ENCODE measurements at places on chromosomes 5 and 9.
A peak's percentile ranks its signal among the peaks of the same experiment; 100 is the strongest.

DNA sequence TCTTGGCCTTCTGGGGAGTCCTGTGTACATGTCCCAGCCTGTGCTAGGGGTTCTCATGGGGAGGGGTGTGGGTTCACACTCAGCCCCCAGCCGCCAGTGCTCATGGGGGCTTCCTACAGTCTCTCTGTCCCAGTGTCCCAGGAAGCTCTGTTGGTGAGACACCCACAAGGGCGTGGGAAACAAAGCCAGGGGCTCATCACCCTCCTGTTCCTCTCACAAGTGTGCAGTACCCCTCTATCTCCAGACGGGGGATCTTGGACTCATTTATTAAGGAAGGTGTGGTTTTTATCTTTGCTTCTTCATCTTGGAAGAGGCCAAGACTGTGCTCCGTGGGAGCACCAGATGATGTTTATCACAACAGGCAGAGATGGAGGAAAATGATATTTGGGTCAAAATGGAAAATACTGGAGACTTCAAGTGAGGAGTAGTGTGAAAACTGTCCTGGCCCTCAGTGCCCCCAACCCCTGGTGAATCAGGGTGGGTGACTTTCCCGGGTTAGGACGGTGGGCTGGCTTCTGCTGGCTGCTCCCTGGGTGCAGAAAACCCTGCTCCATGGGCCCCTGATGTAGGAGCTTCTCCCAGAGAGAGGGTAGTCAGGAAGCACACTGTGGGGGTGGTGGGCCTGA lies 15.2 kb downstream of the TMEM171 start:
- DNase-seq: no peak

DNA sequence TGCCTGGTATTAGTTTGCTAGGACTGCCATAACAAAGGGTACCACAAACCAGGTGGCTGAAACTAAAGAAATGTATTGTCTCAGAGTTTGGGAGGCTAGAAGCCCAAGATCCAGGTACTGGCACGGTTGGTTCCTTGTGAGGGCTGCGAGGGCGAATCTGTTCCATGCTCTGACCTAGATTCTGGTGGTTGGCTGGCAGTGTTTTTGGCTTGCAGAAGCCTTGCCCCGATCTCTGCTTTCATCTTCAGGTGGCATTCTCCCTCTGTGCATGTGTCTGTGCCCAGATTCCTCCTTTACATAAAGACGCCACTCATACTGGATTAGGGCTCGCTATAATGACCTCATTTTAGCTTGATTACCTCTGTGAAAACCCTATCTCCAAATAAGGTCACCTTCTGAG lies 36.7 kb downstream of the RAI14 start:
- no peak for DNase-seq

GRCh38 chr5:91033370-91033769 lies 349.7 kb downstream of the ARRDC3 start:
- no peak for DNase-seq

DNA sequence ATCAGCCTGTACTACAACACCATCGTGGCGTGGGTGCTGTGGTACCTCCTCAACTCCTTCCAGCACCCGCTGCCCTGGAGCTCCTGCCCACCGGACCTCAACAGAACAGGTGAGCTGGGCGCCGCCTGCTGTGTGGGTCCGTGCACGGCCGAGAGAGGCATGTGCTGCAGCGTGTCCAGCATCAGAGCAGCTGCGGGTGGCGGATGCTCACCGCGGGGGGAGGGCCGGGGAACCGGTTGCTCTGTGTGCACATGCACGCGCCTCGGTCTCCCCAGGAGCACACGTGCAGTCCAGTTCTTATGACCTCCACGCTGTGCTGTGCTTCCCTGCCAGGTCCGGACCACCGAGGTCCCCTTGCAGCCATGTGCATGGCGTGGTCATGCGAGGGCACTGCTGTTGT lies 7.6 kb downstream of the SLC6A18 start:
- DNase-seq: no peak

DNA sequence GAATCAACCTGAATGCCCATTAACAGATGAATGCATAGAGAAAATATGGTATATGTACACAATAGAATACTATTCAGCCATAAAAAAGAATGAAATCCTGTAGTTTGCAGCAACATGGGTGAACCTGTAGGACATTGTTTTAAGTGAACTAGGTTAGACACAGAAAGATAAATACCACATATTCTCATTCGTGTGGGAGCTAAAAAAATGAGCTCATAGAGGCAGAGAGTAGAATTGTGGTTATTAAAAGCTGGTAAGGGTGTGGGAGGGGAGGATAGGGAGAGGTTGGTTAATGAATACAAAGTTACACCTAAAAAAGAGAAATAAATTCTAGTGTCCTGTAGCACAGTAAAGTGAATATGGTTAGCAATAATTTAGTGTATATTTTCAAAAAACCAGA lies 23.5 kb downstream of the PTTG1 start:
- no peak for DNase-seq

DNA sequence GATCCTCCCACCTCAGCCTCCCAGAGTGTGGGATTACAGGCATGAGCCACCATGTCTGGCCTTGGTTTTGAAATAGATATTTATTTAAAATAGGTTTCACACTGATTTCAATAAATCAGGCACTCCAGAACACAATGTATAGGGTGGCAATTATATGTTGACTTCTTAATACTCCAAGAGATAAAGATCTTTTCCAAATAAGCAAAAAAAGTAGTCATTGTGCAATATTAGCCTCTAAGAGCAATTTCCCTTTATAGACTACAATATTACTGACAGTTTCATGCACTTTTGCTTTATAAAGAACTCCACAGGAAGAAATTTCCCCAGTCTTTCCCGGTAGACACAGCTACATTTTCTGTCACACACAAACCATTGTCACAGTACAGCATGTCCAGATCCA lies 23.4 kb upstream of the RUFY1 start:
- DNase-seq: no peak

DNA sequence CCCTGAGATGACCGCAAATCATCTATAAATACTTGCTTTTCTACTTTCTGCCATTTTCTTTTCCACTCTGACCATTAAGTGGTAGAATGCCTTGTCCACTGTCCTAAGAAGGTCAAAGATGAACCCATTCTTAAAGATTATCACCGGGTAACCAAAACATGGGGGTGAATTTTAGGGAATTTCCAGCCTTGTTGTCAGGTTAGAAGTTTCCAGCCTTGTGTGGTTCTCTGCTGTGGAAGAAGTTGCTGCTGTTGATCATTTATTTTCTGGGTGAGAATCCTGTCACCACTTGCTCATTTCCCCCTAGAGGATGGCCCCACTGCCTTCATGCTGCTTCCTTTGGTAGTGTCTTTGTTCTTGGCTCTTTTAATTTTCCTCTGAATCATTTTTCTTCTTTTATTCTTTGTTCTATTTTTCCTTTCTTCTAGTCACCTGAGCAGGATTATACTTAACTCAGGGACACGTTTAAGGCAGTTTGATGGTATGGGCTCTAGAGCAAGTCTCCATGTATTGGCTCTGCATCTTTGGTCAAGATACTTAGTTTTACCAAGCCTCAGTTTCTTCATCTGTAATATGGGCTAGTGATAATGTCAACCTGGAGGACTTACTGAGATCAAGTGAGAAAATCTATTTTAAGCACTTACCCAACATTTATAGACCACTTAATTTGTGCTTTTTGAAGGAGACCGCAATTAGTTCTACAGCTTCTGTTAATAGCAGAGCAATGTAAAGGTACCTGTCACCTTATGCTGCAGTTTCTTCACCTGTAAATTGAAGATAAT lies 266.2 kb downstream of the ARHGAP26 start:
- DNase-seq: no peak

- DNase-seq: no peak
Measured at GRCh38 chr9:20832775-20833174, 148.7 kb downstream of the FOCAD start.

DNA sequence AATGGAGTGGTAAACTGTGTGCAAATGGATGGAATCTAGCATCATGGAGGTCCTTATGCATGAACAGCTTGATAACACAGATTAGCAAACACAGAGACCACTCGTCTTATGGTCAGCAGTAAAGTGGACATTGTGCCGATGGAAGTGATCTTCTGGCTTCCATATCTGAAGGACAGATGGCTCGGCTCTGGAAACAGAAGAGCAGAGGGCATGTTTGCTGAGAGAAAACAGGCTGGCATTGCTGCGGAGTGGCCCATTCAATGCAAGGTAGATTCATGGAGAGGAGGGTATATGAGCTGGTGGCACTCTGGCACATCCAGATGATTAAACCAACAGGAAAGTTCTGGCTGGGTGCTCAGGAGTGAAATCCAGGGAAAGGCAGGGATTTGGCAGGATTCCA lies 513.2 kb downstream of the DIRAS2 start:
- DNase-seq: no peak

DNA sequence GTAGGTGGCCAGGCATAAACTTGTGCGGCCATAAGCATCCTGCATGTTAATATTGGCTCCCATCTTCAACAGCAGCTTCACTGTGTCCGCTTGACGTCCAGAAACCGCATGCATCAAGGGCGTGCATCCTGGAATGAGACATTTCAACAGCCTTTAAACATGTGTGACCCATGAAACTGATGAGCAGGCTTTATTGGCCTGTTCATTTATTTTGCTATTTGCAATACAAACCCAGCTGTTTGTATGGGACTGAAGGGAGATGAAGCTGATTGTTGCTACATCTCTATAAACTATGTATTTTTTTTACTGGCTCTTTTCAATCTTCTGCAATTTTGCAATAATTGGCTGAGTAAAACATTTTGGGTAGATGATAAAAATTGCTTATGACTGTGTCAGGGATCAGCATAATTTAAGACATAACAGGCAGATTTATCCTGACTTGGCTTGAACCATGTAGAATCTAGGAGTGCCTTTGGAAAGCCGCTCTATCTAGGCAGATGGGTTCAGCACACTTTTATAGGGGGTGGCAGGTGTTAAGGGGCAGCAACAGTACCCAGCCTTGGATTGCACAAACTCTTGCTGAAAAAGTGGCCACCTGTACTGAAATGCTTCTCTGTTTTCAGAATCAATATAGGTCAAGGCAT lies 56.9 kb downstream of the ANKRD55 start:
- DNase-seq: no peak

DNA sequence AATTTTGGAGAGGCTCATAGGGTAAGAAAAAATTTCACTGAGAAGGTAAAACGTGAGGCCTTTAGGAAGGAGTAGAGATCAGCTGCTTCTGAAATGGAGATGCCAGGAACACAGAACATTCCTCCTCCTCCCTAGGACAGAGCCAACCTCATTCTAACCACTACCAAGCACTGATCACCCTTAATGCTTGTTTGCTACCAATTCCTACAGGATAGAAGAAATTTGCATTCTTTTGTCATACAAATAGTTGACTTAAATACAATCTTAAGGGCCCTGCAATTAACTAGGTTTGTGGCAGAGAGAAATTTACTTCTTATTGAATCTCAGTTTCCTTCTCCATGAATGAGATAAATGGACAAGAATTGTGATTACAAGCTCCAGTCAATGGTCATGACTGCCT lies 780.2 kb upstream of the WWC1 start:
- no peak for DNase-seq

- no peak for DNase-seq
Measured at GRCh38 chr9:23739753-23740152, 86.3 kb downstream of the ELAVL2 start.

GRCh38 chr9:38243993-38244392 lies 148.5 kb upstream of the ALDH1B1 start:
- no peak for DNase-seq

GRCh38 chr5:74206579-74207550 lies 433.7 kb downstream of the ENC1 start:
- DNase-seq: no peak

DNA sequence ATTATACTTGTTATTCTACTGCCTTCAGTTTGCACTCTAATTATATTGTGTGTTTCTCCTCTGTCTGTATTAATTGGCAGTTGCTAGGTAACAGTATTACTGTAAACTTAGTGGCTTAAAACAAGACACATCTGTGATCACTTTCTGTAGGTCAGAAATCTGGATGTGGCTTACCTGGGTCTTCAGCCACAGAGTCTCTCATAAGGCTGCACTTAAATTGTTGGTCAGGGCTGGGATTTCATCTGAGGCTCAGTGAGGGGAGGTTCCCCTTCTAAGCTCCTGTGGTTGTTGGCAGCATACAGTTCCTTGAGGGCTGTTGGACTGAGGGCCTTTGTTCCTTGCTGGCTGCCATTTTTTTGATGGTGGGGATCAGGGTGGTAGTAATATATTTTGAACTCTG lies 68.8 kb downstream of the SLC44A1 start:
- DNase-seq: no peak

- DNase-seq: no peak
Measured at GRCh38 chr5:119284031-119284430, 71.8 kb upstream of the TNFAIP8 start.

- DNase-seq: peak; percentile 58
Measured at GRCh38 chr5:175743676-175744210, 85.9 kb downstream of the HRH2 start.

DNA sequence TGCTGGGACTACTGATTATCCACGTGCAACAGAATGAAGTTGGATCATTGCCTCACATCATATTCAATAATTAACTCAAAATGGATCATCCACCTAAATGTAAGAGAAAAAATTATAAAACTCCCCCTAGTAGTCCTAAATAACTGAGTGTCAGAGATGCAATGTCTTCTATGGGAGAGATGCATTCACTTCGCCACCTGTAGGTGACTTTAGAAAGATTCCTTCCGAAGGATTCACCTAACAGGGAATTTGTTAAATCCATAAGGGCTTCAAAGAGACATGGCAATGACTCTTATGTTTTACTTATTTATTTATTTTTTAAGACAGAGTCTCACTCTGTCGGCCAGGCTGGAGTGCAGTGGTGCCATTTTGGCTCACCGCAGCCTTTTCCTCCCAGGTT lies 526.0 kb downstream of the MTRR start:
- DNase-seq: no peak

DNA sequence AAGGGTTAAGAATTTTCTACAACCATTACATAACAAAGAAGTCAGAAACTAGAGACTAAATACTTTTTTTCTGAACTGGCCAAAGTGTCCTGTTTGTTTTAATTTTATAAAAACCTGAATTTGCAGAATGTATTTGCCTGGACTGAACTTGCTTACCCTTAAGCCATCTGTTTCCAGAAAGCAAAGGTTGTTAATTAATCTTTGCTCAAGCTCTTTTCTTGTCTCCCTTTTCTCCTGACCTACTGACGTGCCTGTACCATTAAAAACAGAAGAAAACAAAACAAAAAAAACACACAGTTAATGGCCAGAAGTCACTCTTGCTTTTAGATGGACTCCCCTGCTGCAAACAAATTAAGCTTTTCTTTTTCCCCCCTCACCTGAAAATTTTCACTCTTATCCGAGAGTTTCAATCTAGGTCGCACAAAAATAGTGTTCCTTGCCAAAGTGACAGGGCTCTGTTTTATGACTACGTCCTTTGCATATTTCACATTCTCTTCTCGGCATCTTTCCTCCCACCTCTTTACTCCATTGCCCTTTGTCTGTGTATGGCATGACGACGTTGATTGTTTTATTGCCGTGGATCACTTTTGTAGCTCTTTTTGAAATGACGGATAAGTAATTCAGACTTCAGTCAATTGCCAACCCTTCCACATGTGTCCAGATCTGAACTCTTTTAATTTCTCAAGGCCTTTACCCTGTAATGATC lies 333.8 kb upstream of the GRIN3A start:
- no peak for DNase-seq

- DNase-seq: peak; percentile 68
Measured at GRCh38 chr9:131043087-131043486, 34.1 kb downstream of the LAMC3 start.

Measured in islet precursor cell (in vitro differentiated cells).